Mesendoderm (in vitro differentiated cells): ENCODE measurements at places on chromosomes 12 and 14.

DNA sequence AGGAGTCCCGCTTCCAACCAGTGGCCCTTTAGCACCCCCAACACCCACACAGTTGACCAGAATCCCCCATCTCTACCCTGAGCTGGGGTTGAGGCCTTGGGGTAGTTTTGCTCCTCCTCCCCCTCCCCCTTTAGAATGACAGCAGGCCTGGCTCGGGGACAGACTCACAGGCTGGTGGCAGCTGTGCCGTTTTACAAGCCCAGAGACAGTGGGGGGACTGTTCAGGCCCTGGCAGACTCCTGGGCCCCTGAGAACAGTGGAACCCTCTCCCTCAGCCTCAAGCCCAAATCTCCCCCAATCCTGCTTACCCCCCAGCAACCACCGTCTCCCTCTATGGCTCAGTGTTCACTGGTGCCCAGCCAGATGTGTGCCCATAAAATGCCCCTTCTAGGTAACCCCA is 10.1 kb downstream of the TMEM119 start:
- no peak overlapping the region for H3K4me3 ChIP-seq
- DNase-seq = no peak
- H3K27me3 ChIP-seq = no peaks in the 10 kb centered on the region
- H3K27ac ChIP-seq = no peak overlapping the region
- peaks cover 2% of the 10 kb centered on the region for H3K4me1 ChIP-seq

- peak; percentile 60 for DNase-seq
- H3K36me3 ChIP-seq = no peaks in the 10 kb centered on the region
- H3K27me3 ChIP-seq = no peaks in the 10 kb centered on the region
- no peak overlapping the region for H3K4me3 ChIP-seq
- H3K27ac ChIP-seq = no peak overlapping the region
These were observed 1.1 kb downstream of the IGF1 start for GRCh38 chr12:102479099-102479885.

DNA sequence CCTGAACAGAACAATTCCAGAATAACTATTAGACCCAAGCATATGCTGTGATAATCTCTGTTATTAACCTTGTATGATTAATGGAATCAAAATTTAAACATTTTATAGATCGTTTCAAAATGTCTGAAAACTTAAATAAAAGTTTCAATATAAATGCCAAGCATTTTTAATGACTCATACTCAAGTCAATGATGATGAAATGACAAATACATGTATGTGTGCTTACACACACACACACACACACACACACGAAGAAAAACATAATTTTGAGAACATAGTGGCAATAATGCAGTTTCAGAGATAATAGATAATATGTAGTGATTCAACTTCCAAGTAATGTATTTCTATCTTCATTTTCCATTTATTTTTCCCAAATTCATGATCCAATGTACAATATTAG is 384.9 kb upstream of the FOXG1 start:
- H3K27me3 ChIP-seq = no peaks in the 10 kb centered on the region
- no peak overlapping the region for H3K4me3 ChIP-seq
- DNase-seq = no peak
- no peaks in the 10 kb centered on the region for H3K36me3 ChIP-seq
- H3K4me1 ChIP-seq = no peaks in the 10 kb centered on the region
- H3K27ac ChIP-seq = no peak overlapping the region

- H3K27me3 ChIP-seq = no peaks in the 10 kb centered on the region
- H3K4me1 ChIP-seq = peaks cover 4% of the 10 kb centered on the region
- H3K4me3 ChIP-seq = no peak overlapping the region
These were observed 3.8 kb downstream of the AKAP3 start for GRCh38 chr12:4645023-4645422.

DNA sequence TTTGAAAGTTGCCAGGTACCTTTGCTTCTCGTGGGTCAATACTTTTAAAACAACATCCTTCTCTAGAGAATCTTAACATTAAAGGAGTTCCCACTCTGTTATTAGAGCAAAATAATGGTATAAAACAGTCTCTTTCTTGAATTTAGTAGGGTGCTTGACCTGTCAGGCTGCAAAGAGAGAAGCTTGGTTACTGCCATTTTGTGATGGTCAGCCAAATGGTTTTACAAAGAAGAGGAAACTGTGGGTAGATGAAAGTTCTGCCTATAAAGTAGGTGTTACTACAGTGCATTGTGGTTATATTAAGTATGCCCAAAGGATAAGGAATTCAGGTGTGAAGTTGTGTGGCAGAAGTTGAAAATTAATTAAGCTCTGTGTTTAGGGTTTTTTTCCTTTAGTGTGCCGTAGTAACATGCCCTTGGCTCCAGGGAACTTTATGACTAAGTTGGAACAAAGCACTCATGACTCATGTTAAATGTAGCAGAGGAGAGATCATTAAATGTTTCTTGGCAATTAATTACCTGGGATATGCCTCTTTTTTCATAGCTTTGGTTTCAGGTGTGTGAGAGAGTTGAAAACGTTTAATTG is 354.0 kb upstream of the KITLG start:
- no peaks in the 10 kb centered on the region for H3K36me3 ChIP-seq
- no peak overlapping the region for H3K4me3 ChIP-seq
- H3K4me1 ChIP-seq = peaks cover 4% of the 10 kb centered on the region
- no peaks in the 10 kb centered on the region for H3K27me3 ChIP-seq
- no peak for DNase-seq
